ENCODE measurements at places on chromosomes 6 and 20. TPM values are rescaled to one million over a fixed set of nuclear protein-coding genes. Genes with fewer than 3 reads are reported as not detected.

Gene PRPH2
- 1.7 TPM for total RNA-seq

Gene C20orf96
- total RNA-seq, result 2.8 TPM

Gene WRNIP1
- total RNA-seq, result 39.8 TPM

Gene EFCAB8
- total RNA-seq, result under 0.01 TPM

Gene NUP153
- total RNA-seq, result 22.1 TPM

Gene FABP7
- not detected for total RNA-seq

Gene MYB
- 0.45 TPM for total RNA-seq

Gene PACRG
- total RNA-seq, result not detected

Gene MDFI
- 7.0 TPM for total RNA-seq

Gene EEF1A2
- total RNA-seq, result 0.30 TPM

Gene TREM1
- total RNA-seq, result 0.15 TPM

Gene ASIP
- total RNA-seq, result not detected

Gene RPS10
- total RNA-seq, result 4,340 TPM

Gene TJAP1
- 18.5 TPM for total RNA-seq

Gene TTLL9
- total RNA-seq, result not detected

Gene NNAT
- 32.0 TPM for total RNA-seq

Gene MATN4
- total RNA-seq, result not detected

Gene LY6G6C
- not detected for total RNA-seq

Gene RHAG
- not detected for total RNA-seq

Gene KIAA0408
- 0.30 TPM for total RNA-seq

Gene FOXQ1
- total RNA-seq, result 0.45 TPM

Gene MOG
- total RNA-seq, result not detected

Gene TINAG
- total RNA-seq, result not detected

Gene C6orf163
- total RNA-seq, result 0.34 TPM

Gene SLC22A1
- total RNA-seq, result under 0.01 TPM

Gene ROS1
- 0.17 TPM for total RNA-seq

Gene GPX5
- not detected for total RNA-seq

Gene TGM2
- 38.3 TPM for total RNA-seq

Gene RAB32
- 117 TPM for total RNA-seq

Gene PAX1
- total RNA-seq, result not detected

Gene CGA
- total RNA-seq, result not detected

Gene STMND1
- total RNA-seq, result 0.17 TPM

Gene CENPW
- total RNA-seq, result 18.7 TPM

Gene BPI
- total RNA-seq, result not detected

Gene RIPOR3
- total RNA-seq, result 0.30 TPM

Gene ECT2L
- total RNA-seq, result not detected

Gene MEP1A
- total RNA-seq, result not detected

Gene CUL9
- 22.9 TPM for total RNA-seq

Measured in bronchus fibroblast of lung (primary cell).